Activated naive CD4-positive, alpha-beta T cell treated with Interleukin-2 at 50 U/mL for 16 hours (primary cell): ENCODE measurements at places on chromosomes 1 and 21.

DNA sequence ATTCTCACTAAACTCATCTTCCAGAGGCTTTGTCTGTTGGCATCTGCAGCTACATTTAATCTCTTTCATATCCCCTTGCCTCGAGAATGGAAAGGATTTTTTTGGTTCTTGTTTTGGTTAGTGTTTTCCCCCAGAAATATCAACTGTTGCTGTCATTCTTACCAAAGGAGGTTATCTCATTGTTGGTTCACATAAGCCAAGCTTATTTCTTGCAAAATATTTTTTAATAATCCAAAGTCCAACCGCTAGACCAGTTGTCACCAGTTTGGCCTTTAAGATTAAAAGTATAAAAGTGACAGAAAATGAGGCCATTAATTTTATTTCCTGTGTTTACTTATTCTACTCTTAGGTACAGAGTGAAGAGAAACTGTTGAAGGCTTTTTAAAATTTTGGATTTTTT lies 66.5 kb upstream of the PROX1 start:
- no peak for DNase-seq

GRCh38 chr1:17356387-17357026 lies 15.5 kb upstream of the PADI6 start:
- no peak for DNase-seq

- no peak for DNase-seq
Observed at GRCh38 chr21:20943561-20943997, 54.6 kb upstream of the NCAM2 start.

DNA sequence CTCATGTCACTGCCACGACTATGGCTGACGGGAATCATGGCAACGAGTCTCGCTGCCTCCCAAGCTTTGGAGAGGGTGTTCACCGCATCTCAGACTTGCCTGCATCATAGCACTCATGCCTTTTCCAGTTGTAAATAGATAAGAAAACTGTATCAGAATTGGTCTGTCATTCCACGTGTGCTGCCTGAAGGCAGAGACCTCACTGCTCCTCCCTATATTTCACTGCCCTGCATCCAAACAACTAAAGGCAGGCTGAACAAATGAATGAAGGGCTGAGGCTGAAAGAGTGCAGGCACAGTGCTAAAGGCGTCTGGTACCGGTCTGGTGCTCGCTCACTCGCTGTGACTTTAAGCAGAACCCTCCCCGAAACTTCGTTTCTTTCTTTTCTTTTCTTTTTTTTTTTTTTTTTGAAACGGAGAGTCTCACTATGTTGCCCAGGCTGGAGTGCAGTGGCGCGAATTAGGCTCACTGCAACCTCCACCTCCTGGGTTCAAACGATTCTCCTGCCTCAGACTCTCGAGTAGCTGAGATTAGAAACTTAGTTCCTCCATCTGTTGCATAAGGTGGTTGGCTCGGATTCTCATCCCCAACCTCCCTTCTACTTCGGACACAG lies 542 bp downstream of the EIF2B3 start:
- no peak for DNase-seq

GRCh38 chr1:3012456-3013291 lies 8.6 kb upstream of the ACTRT2 start:
- peak; percentile 48 for DNase-seq

DNA sequence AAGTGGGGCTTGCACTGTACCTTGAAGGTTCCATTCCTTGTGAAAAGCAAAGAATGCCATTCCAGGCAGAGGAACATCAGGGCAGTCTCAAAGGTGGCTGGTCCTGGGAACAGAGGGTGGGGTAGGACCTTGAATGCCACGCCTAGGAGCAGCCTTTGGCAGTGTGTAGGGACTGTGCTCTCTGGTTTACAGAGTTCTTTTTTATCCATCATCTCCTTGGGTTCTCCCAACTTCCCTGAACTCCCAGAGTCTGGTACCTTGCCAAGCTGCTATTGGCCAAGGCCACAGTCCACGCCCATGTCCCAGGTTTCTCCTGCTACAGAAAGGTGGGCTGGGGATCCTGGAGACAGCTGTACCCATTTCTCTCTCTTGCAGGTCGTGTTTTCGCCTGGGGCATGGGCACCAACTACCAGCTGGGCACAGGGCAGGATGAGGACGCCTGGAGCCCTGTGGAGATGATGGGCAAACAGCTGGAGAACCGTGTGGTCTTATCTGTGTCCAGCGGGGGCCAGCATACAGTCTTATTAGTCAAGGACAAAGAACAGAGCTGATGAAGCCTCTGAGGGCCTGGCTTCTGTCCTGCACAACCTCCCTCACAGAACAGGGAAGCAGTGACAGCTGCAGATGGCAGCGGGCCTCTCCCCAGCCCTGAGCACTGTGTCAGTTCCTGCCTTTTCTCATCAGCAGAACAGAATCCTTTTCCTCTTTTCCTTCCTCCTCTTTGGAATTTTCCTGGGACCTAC lies 15.3 kb upstream of the TRNAU1AP start:
- no peak for DNase-seq

GRCh38 chr1:33326785-33327184 lies 5.9 kb upstream of the A3GALT2 start:
- no peak for DNase-seq

GRCh38 chr1:197590687-197591086 lies 184.6 kb downstream of the DENND1B start:
- DNase-seq: no peak

GRCh38 chr21:38597421-38597820 lies 99.1 kb upstream of the ERG start:
- DNase-seq: no peak

DNA sequence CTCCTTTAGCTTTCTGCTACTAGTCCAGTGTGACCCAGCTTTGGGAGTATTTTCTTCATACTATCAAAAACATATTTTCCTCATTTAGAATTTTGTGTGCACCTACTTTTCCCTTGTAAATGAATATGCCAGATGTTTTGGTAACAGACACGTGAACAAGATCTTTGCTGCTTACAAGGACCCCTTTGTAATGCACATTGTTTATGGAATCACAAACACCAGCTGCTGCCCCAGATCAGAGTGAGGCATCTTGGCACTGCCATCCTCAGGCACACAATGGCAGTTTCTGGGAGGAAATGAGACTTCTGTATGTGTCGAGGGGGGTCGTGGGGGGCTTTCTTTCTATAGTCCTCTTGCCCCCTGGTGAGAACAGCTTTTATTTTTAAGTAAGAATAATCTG lies 115.7 kb downstream of the RGL1 start:
- no peak for DNase-seq
